MCF 10A (cell line): ENCODE measurements at places on chromosomes 12 and 14. TPM values are rescaled to one million over a fixed set of nuclear protein-coding genes. Genes with fewer than 3 reads are reported as not detected.

GRCh38 chr12:99772274-99772673 lies 124.7 kb downstream of the GARIN6 start:
- no peak for DNase-seq
- no peaks in the 10 kb centered on the region for H3K4me1 ChIP-seq
- H3K36me3 ChIP-seq, result peaks cover 5% of the 10 kb centered on the region
- H3K27me3 ChIP-seq, result no peaks in the 10 kb centered on the region

DNA sequence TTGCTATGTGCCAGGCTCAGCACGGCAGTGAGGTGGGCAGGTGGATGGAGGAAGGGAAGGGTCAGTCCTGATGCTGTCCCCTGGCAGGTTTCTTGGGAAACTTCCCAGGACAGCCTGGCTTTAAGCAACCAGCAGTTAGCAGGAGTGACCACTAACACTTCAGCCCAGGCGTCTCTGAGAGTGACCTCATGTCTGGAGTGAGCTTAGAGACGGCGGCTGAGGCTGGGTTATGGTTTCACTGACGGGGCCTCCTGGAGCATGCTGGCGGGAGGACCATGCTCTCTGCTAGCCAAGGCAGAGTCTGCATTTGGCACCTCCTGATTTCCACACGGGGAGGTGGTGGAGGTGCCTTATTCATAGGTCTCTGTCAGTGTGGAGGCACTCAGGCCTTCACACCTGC lies 2.5 kb downstream of the HHIPL1 start:
- no peak for DNase-seq
- no peak overlapping the region for H3K27ac ChIP-seq
- H3K27me3 ChIP-seq, result no peaks in the 10 kb centered on the region
- H3K4me3 ChIP-seq, result no peak overlapping the region

DNA sequence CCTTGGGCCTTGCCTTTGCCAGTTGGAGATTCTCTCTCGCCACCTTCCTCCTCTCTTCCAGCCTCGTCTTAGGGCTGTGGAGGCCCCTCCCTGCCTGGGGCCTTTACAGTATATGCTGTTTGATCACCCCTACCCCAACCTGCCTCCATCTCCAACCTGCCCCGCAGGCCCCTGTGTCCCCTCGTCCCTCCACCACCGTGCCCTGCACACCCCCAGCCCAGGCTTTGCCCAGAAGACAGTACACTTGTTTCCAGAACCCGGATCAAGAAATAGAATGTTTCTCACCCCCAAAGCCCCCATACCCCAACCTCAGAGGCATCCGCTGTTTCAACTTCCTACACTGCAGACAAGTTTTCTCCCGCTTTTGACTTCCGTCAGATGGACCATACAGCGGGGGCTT lies 202.3 kb upstream of the C14orf180 start:
- no peak for DNase-seq
- H3K4me1 ChIP-seq, result no peaks in the 10 kb centered on the region
- H3K4me3 ChIP-seq, result no peak overlapping the region
- peaks cover 88% of the 10 kb centered on the region for H3K27me3 ChIP-seq

GRCh38 chr14:55877942-55878341 lies 240.3 kb upstream of the PELI2 start:
- no peaks in the 10 kb centered on the region for H3K27me3 ChIP-seq
- H3K36me3 ChIP-seq, result no peaks in the 10 kb centered on the region
- no peak overlapping the region for H3K4me3 ChIP-seq
- peaks cover 10% of the 10 kb centered on the region for H3K4me1 ChIP-seq
- no peak for DNase-seq
- no peak overlapping the region for H3K27ac ChIP-seq

KLHDC1 gene
- total RNA-seq, result 0.35 and 0.52 TPM in 2 replicates

CLEC4A gene
- 0.79 and 1.3 TPM in 2 replicates for total RNA-seq

KRT78 gene
- total RNA-seq, result not detected in 2 replicates
